ENCODE measurements at places on chromosomes 13 and 19.

GRCh38 chr13:84812789-84813188 lies 930.5 kb upstream of the SLITRK1 start:
- no peak for DNase-seq

DNA sequence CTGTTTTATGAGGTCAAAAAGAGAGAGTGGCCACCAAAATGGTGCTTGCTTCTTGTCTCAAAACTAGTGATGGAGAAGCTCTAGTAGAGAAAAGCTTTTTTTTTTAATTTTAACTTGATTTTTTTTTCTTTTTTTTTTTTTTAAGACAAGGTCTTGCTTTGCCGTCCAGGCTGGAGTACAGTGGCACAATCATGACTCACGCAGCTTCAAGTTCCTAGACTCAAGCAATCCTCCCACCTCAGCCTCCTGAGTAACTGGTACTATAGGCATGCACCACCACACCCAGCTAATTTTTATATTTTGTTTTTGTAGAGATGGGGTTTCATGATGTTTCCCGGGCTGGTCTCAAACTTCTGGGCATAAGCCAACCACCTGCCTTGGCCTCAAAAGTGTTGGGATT lies 279.0 kb downstream of the TBC1D4 start:
- no peak for DNase-seq

GRCh38 chr19:40266912-40267600 lies 18.1 kb downstream of the AKT2 start:
- DNase-seq = no peak

GRCh38 chr13:51330791-51331190 lies 8.7 kb upstream of the SERPINE3 start:
- peak; percentile 82 for DNase-seq

GRCh38 chr19:11539495-11540365 lies 1.1 kb downstream of the CNN1 start:
- no peak for DNase-seq

DNA sequence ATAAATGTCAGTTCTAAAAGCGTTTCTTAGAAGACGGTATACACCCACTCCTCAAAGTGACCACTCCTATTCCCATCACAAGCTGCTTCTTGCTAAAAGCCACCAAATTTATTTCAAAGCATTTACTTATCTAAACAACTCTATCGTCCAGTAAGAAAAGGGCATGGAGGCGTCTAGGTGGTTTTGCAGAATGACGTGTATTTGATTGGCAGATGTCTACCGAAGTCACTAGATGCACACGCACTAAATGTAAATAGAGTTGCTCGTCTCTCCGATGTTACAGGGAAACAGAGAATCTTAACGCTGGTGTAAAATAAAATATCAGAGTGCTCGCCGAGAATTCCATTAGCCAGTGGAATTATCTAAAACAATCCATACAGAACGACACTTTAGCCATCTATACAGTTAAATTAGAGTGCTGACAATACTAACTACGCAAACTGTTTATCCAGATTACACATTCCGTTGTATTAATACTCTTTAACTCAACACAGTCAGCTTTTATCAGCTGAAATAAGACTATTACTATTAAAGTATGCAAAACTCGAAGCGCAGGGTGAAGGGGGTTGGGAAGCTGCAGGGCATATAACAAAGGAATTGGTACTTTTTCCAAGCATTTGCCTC lies 1.9 kb downstream of the KLF12 start:
- DNase-seq = peak; percentile 40

DNA sequence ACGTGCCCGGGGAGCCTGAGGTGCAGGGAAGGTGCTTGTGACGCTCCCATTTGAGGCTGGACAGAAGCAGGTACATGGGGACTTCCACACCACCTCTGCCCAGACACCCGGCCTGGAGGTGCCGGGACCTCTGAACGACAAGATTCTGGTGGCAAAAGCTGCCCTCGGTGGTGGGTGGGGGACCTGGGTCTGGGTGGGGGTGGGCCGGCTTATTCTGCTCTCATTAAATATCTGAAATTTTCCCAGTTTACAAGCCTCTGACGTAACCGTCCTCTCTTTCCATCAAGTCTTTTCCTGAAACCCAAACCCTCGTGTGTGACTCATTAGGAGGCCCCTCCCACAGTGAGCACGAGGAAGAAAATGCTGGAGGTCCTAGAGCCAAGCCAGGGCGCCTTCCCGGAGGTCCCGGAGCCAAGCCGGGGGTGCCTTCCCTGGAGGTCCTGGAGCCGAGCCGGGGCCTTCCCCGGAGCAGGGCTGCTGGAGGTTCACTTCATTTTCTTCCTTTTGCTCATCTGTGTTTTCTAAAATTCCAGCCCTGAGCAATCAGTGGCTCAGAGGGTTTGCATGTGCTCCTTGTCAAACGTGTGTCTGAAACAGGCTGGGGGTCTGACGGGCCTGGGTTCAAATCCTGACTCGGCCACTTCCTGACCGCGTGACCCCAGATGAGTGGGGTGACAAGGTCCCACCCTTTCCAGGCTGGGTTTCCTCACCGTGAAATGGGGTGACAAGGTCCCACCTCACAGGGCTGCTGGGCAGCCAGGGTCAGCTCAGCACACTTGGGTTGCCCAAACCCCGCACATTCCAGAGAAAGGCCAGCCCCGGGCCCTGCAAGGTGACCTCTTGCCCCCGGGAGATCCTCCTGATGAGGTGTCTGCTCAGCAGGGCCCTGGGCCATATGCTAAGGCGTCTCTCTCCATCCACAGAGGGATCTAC lies 10.0 kb downstream of the CFD start:
- no peak for DNase-seq

GRCh38 chr13:34750078-34750931 lies 191.8 kb upstream of the NBEA start:
- no peak for DNase-seq

GRCh38 chr13:108686027-108686426 lies 56.6 kb downstream of the MYO16 start:
- no peak for DNase-seq

DNA sequence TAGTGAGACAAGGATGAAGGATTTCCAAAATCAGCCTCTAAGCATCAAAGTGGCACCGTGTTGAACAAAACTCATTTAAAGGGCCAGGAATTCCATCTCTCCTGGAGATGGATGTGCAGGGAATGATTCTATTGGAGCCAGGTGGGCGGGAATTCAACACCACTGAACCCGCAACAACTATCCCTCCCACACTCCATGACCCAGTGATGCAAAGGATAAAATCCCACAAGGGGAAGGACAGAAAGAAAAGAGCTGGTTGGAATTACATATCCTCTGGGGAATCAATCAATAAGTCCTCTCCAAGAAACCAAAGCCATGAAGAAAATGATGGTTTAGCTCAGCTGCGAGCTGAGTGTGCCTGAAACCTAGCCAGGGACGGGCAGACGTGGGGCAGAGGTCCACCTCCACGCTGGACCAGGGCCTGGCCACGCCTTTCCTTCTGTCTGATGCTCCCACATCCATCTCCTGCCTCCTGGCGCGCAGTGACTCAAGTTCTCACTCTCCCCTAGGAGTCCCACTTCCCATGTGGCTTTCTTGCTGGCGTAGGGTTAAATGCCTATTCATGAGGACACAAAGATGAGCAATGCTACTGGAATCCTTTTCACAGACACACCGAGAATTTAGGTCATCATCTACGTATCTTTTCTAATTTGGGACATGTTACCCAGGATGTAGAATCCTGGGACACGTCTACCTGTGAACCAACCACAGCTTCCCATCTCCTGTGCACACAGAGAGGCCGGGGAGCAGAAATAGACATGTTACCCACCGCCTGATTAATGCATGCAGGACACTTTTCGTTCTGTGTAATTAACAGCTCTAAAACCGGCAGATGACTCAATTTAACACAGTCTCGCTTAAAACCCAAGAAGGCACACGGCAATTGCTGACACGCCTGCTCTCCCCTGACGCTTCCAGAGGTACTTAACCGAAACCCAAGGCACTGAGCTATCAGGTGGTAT lies 48.6 kb downstream of the PEPD start:
- no peak for DNase-seq

- DNase-seq = no peak
These were observed 20.7 kb downstream of the TDRD3 start for GRCh38 chr13:60417734-60418133.

GRCh38 chr13:77981281-77981881 lies 62.8 kb upstream of the EDNRB start:
- no peak for DNase-seq

GRCh38 chr13:29050719-29051118 lies 230.6 kb downstream of the MTUS2 start:
- DNase-seq = no peak

DNA sequence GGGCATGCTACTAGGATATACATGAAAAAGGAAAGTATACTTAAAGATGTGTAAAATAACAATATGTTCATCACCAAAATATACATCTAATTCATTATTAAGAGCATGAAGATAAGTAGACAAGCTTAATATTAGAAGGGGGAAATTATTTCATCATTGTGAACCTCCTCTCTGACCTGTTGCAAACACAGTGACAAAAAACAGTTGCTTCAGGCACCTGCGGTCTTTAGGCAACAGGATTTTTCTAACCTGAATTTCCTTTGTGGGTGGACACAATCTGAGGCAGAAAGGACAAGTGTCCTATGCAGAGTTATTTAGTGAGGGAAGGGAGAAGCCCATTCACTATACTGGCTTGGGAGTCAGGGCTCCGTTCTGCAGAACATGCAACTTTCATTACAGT lies 6.3 kb downstream of the FREM2 start:
- no peak for DNase-seq

GRCh38 chr19:40923934-40924391 lies 41.9 kb upstream of the CYP2A7 start:
- DNase-seq = no peak

DNA sequence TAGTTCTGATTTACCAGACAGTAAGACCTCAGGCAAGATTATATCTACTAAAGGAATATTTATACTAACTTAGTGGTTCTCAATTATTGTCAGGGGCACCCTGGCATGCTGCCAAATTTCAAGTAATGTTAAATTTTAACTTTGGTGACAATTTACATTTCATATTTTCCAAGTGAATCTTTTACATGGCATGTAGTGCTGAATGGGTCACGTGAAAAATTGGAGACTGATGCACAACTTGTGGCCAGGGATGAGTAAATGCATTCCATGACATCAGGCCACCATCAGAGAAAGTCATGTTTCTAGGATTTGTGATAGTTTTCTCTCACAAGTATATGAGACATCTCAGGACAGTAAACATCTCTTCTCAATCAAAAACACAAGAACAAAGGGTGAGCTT lies 202.6 kb upstream of the SOX21 start:
- DNase-seq = no peak

DNA sequence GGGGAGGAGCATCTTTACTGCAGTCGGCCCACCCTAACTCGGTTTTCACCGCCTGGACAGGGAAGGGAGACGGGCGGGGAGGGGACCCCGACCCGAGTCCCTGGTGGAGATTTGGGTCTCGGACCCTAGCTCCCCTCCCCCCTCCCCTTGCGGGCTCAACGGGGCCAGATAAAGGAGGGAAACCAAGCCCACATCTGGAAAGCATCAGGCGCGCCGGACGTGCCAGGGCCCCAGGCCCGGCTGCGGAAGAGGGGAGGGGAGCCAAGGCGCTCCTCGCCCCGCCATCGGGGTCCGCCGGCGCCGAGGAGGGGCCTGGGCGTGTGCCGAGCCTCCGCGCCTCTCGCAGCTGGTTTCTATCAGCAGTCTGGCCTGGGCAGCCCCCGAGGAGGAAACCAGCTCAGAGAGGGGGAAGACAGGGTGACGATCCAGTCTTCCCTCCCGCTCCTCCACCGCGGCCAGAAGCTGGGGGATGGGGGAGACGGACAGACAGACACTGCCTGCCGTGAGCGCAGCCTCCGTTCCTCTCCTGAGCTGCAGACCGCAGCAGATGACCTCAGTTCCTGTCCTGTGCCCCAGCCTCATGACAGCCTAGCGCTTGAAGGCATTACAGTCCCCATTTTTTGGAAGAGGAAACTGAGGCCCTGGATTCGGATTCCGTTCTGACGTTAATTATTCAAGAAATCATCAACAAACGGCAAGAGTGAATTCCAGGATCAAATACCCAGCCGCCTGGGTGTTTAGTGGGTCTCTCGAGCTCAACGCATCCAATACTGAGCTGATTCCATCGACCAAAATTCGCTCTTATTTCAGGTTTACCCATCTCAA lies 3.6 kb upstream of the GNG8 start:
- no peak for DNase-seq

- DNase-seq = peak; percentile 95
These were observed 1.0 kb upstream of the TYROBP start for GRCh38 chr19:35908973-35909683.

DNA sequence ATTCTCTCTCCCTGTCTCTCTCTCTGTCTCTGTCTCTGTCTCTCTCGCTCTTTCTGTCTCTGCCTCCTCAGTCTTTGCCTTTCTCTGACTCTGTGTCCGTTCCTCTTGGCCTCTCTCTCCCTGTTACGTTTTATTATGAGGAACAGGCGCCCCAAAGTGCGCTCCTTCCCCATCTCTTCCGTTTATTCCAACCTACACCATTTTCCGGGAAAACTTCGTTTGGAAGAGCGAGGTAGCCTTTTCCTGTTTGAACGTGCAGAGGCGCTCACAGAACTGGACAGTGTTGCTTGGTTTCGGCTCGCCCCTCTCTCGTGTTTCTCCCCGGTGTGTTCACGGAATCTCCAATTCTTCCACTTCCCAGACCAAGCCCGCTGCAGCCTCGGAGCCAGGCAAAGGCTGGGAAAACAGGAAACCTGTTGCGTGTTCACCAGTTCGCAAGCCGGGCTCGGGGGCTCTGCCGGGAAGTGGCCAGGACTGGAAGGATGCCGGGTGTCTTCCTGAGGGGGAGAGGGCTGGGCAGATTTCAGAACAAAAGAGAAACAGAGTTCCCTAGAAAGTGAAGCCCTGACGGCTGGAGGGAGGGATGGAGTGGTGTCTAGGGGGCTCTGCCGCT lies 605 bp downstream of the TMEM255B start:
- DNase-seq = no peak

- DNase-seq = no peak
These were observed 1723.6 kb upstream of the PCDH20 start for GRCh38 chr13:63139277-63139676.

GRCh38 chr13:77653301-77653700 lies 44.2 kb upstream of the SLAIN1 start:
- DNase-seq = peak; percentile 8

- no peak for DNase-seq
These were observed 46.5 kb downstream of the TNFSF13B start for GRCh38 chr13:108315991-108316390.

GRCh38 chr13:33017323-33017929 lies 1.2 kb downstream of the KL start:
- peak; percentile 77 for DNase-seq

DNA sequence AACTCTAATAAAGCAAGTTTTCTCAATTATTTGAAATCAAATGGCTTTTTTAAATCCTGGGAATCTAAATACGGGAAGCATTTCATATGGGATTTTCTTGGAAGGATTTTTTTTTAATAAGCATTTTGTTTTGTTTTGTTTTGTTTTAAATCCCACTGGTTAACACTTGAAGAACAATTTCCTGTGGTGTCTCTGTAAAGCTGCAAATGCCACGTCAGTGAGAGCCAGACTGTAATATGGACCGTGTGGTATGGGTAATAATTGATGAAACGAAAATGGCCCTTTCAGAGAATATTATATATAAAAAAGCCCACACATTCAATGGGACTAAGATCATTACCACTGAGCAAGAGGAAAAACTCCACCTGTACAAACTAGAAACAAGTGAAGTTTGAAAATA lies 33.9 kb upstream of the MIR17HG start:
- DNase-seq = no peak

- peak; percentile 66 for DNase-seq
These were observed 33.0 kb downstream of the SERP2 start for GRCh38 chr13:44406617-44407016.

- no peak for DNase-seq
These were observed 1.0 kb upstream of the SLC17A7 start for GRCh38 chr19:49442354-49442753.

Measured in hematopoietic multipotent progenitor cell (in vitro differentiated cells).